GM12878 (cell line): ENCODE measurements at places on chromosomes 7 and 10. TPM values are rescaled to one million over a fixed set of nuclear protein-coding genes. Genes with fewer than 3 reads are reported as not detected.

GRCh38 chr10:48462482-48463020 lies 142.3 kb downstream of the ARHGAP22 start:
- no peak overlapping the region for H3K27ac ChIP-seq
- DNase-seq: no peak
- H3K4me3 ChIP-seq: no peak overlapping the region
- H3K27me3 ChIP-seq: no peaks in the 10 kb centered on the region

GRCh38 chr7:45663167-45663921 lies 89.2 kb downstream of the ADCY1 start:
- no peaks in the 10 kb centered on the region for H3K4me1 ChIP-seq
- H3K27ac ChIP-seq: no peak overlapping the region
- no peak overlapping the region for H3K4me3 ChIP-seq
- H3K36me3 ChIP-seq: no peaks in the 10 kb centered on the region
- H3K27me3 ChIP-seq: no peaks in the 10 kb centered on the region
- no peak for DNase-seq

DNA sequence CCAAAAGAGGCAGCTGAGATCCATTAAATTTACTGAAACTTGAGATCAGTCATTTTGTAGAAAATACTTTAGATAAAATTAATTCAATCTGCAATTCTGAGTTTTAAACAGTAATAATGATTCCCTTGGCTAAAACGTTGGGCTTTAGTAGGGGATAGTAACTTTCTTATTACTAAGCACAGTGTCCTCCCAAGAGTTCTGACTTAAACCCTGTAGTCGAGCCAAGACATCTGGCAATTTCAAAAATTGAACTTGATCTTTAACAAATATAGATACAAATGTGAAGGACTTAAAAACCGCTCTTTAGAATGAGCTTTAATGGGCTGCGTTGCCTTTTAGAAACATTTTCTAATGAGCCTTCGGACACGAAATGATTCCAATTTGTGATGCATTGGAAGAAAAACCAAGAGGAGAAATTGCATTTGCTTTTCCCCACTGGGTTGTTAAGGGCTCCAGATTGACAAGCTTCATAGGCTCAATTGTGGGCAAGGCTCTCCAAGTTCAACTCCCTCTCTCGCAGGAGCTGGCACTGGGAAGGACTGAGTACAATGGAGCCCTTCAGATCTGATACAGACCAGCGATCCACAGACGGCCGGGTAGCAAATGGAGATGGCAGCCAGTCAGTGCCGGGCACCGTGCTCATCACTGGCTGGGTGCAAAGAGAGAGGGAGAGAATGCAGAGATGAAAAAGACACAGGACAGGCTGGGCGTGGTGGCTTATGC lies 921.3 kb upstream of the AUTS2 start:
- no peak for DNase-seq
- H3K4me3 ChIP-seq: no peak overlapping the region
- H3K27me3 ChIP-seq: no peaks in the 10 kb centered on the region
- H3K36me3 ChIP-seq: no peaks in the 10 kb centered on the region
- no peaks in the 10 kb centered on the region for H3K4me1 ChIP-seq

DNA sequence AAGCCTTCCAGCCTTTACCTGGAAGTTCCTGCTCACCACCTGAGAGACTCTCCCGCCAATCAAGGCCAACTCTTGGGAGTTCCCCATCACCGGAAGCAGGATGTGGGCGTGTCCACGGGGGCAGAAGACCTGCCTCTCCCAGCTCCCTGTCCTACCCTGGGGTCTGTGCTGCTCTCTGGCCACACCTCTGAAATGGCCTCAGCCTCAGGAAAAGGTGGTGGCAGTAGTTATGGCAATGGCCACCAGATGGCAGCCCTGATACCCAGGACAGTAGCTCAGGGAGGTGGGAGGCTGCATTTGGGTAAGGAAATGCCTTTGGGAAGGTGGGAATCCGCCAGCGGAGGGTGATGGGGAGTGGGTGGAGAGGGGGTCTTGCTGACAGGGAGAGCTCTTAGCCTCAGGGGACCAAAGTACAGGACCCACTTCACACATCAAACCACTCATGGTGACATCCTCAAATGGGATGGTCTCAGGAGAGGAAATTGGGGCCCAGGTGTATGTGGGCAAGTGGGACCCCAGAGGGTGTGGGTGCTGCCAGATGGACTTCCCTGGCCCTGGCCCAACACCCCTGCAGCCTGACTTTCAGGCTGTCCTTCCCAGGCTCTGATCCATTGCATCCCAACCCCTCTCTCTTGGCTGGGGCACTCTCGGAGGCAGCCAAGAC lies 33.9 kb downstream of the KAZALD1 start:
- no peaks in the 10 kb centered on the region; the same call in 1 of the 2 replicates for H3K27me3 ChIP-seq
- DNase-seq: peak; percentile 52
- H3K36me3 ChIP-seq: no peaks in the 10 kb centered on the region
- H3K4me1 ChIP-seq: no peaks in the 10 kb centered on the region
- no peak overlapping the region for H3K27ac ChIP-seq

GRCh38 chr10:76984559-76985443 lies 652.8 kb downstream of the KCNMA1 start:
- no peaks in the 10 kb centered on the region for H3K4me1 ChIP-seq
- no peaks in the 10 kb centered on the region; the same call in 1 of the 2 replicates for H3K27me3 ChIP-seq
- DNase-seq: no peak
- no peak overlapping the region for H3K4me3 ChIP-seq

DNA sequence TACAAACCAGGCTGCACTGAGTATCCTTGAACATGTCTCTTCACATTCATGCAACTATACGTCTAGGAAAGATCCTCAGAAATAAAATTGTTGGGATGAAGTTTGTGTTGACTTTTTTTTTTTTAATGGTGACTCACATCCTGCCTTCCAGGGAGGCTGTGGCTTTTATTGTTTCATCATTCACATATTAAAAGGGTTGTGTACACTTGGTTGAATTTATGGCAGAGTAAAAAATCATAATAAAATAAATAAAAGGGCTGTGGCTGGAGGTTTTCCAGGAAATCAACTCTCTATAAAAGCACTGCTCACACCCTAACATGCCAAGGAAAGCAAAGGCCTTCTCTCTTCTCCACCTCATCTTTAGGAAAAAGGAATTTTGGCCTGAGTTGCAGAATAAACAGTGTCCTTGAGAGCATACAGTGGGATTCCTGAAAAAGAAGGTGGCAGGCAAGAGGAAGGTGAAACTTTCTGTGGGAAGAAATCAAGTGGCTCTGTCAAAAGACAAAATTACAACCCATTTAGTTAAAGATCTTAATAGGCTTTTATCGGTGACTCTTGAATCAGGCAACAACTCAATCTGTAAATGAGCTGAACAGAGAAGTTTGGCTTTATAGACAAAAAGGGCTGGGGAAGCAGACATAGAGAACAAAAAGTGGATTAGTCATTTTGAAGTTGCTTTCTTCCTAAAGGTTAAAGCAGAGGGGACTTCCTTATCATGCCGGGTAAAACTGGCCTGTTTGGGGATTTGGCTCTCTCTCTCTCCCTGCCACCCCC lies 41.6 kb upstream of the FHIP2A start:
- no peaks in the 10 kb centered on the region for H3K4me1 ChIP-seq
- H3K27ac ChIP-seq: no peak overlapping the region
- DNase-seq: no peak
- H3K4me3 ChIP-seq: no peak overlapping the region
- H3K27me3 ChIP-seq: no peaks in the 10 kb centered on the region; the same call in 1 of the 2 replicates

DNA sequence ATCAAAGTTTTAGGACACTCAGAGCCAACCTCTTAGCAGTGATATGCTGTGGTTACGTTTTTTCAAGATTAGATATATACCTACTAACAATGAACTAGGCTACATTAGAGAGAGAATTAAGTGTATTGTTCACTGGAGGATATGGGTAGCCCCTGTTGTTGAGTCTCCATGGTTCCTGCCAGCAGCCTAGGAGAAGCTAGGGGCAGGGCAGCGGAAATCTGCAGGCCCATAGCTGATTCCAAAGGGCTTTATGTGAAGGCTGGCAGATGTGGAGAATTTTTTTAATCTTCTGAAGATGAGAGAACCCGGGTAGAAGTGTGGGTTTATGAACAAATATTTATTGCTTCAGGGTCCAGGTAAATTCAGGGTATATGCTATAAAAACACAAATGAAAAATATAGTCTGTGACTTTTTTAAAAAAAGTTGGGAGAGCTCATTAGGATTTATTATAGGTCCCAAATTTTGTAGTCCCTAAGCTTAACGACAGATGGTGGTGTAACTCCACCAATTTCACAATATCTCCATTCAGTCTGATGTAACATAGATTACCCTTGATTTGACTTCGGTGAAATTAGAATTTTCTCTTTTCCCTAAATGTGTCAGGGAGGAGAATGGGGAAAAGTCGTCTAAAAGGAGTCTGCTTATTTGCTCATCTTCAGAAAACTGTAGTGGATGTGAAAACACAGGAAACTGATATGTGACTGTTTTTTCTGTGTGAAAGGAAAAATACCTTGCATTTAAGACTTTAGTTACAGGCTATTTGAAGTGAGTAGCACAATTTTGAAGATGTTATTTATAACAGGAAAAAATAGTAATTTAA lies 163.0 kb upstream of the PPP1R3A start:
- H3K4me3 ChIP-seq: no peak overlapping the region
- no peaks in the 10 kb centered on the region for H3K36me3 ChIP-seq
- H3K4me1 ChIP-seq: no peaks in the 10 kb centered on the region; the same call in 1 of the 2 replicates
- peaks cover 34% of the 10 kb centered on the region for H3K27me3 ChIP-seq

- no peaks in the 10 kb centered on the region for H3K27me3 ChIP-seq
- DNase-seq: no peak
- H3K4me3 ChIP-seq: no peak overlapping the region
- no peaks in the 10 kb centered on the region for H3K4me1 ChIP-seq
Measured at GRCh38 chr7:90804370-90804769, 208.2 kb downstream of the CDK14 start.

GRCh38 chr7:13581097-13581496 lies 408.4 kb downstream of the ETV1 start:
- DNase-seq: no peak
- no peaks in the 10 kb centered on the region for H3K27me3 ChIP-seq
- no peaks in the 10 kb centered on the region for H3K4me1 ChIP-seq
- H3K27ac ChIP-seq: no peak overlapping the region
- no peaks in the 10 kb centered on the region for H3K36me3 ChIP-seq

DNA sequence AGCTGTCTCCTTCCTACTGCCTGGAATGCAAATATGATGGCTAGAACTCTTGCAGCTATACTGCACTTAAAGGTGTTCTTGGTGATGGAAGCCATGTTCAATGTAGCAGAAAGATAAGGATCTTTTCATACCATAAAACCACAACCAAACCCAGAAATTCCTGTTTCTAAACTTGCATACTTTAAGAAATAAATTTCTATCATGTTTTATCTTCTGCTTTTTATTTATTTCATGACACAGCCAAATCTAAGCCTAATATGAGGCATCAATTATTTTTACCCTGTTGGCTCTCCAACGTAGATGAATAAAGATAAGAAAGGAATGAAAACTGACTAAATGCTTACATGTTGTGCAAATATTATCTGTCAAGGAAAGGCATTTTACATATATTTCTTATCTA lies 224.1 kb downstream of the DOCK4 start:
- H3K36me3 ChIP-seq: no peaks in the 10 kb centered on the region
- H3K27me3 ChIP-seq: no peaks in the 10 kb centered on the region
- H3K4me1 ChIP-seq: no peaks in the 10 kb centered on the region
- H3K27ac ChIP-seq: no peak overlapping the region
- no peak overlapping the region for H3K4me3 ChIP-seq

DNA sequence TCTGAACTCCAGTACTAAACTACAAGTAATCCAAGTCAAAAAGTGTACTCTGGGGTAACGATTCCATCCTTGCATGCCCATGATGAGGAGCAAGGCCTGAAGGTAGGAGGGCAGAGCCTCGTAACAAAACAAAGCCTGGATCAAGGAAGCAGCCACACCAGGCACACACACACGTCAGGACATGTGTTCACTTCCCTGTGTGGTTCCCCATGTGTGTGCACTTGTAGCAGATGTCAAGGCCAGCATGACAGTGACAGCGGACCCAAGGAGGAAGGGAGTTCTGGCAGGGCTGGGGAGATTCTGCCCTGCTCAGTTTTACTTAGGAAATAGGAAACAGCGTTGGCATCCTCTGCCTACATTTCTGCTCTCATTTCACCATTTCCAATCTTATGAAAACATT lies 92.8 kb downstream of the ALOX5 start:
- DNase-seq: no peak
- peaks cover 36% of the 10 kb centered on the region for H3K4me1 ChIP-seq
- peak overlapping the region; percentile 35; the same call in 1 of the 2 replicates for H3K27ac ChIP-seq
- no peaks in the 10 kb centered on the region for H3K27me3 ChIP-seq
- H3K36me3 ChIP-seq: no peaks in the 10 kb centered on the region
- H3K4me3 ChIP-seq: no peak overlapping the region

GRCh38 chr10:89214566-89215165 lies 7.5 kb upstream of the CH25H start:
- H3K4me3 ChIP-seq: no peak overlapping the region
- DNase-seq: no peak
- H3K27ac ChIP-seq: no peak overlapping the region
- no peaks in the 10 kb centered on the region for H3K36me3 ChIP-seq
- H3K27me3 ChIP-seq: no peaks in the 10 kb centered on the region

- H3K27ac ChIP-seq: no peak overlapping the region
- H3K4me3 ChIP-seq: no peak overlapping the region
- no peaks in the 10 kb centered on the region for H3K27me3 ChIP-seq
- peaks cover 3% of the 10 kb centered on the region; the same call in 1 of the 2 replicates for H3K4me1 ChIP-seq
Measured at GRCh38 chr7:77913977-77914607, 115.5 kb downstream of the PHTF2 start.

DNA sequence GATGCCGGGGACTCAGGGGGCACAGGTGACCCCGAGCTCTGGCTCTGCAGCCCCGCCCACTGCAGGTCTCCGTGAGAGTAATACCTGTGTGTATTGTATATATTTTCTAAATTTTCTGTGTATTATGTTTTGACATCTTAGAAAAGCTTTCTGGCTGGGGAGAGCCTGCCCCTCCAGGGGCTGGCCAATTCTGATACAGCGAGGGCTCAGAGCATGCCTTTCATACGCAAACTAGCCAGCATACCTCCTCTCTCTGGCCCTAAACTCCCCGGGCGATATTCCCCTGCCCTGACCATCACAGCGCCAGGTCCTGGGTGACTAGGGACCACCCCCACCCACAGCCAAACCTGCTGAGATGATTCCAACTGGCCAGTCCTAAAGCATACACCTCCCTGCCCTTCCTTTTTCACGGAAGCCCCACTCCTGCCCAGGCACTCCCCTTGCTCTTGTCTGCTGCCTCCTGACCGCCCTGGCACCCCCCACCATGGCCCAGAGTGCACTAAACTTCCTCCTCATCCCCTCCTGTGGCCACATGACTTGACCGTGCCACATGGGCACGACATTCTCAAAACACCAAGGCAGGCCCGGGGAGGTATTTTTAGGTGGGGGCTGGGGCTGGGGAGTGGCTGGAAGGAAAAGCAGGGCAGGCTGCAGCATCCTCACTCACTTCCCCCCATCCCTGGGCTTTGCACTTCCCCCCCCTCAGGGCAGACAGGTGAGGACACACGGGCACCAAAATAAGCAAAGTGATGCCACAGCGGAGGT lies 61.5 kb downstream of the INSIG1 start:
- no peak overlapping the region for H3K27ac ChIP-seq
- H3K27me3 ChIP-seq: no peaks in the 10 kb centered on the region
- H3K4me3 ChIP-seq: no peak overlapping the region
- DNase-seq: no peak

DNA sequence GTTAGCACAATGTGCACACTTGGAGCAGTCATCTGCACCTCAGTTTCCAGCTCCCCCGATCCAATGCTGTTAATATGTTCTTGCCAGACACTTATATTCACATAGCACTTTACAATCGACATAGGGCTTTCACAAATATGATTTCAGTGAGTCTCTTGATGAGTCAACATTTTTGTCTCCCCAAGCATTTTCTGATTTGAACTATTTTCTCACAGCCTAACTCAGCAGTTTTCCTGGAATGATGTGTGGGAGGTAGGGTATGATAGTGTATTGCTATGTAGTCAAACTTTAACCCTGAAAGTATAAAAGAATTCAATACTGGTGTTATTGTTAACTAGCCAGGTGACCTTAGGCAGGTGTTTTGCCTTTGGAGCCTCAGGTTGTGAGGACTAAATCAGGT lies 82.5 kb upstream of the LRGUK start:
- no peaks in the 10 kb centered on the region for H3K36me3 ChIP-seq
- H3K27me3 ChIP-seq: no peaks in the 10 kb centered on the region
- no peak overlapping the region for H3K27ac ChIP-seq

The GDF10 gene
- not detected in 2 replicates for total RNA-seq

The ZPBP gene
- total RNA-seq: not detected in 2 replicates

The ZNF365 gene
- not detected in 2 replicates for total RNA-seq
